ENCODE measurements at places on chromosomes 7 and 10.

DNA sequence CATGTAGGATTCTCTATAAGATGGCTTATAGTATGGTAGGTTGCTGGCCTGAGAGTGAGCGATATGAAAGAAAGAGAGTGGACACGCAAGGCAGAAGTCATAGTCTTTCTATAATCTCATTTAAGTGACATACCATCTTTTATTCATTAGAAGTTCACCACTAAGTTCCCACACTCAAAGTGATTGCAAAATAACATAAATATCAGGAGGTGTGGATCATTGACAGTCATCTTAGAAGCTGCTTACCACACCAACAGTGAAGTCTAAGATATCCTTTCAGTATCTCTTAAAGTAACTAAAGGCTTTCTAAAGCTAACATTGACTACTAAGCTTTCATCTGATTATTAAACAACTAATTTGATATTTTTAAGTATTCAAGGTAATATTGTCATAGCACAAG is 36.9 kb upstream of the GNAI1 start:
- no peak for DNase-seq

DNA sequence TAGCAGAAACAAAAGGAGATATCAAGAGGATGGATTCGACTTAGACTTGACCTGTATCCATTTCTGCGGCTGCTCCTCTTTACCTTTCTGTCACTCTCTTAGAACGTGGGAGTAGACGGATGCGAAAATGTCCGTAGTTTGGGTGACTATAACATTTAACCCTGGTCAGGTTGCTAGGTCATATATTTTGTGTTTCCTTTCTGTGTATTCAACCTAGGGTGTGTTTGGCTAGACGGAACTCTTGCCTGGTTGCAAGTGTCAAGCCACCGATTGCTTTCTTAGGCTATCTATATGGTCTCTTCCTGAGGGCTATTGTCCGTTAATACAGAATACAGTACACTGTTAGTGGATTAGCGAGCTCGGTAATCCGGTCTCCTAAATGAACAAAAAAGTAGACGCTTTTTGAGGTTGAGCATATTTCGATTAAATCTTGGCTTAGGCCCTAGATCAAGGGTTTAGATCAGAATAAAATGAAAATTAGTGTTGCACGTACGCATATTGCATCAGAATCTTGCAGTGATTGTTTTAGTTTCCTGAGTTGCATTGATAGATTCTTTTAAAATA is 1.2 kb downstream of the PTEN start:
- peak; percentile 63 for DNase-seq

- DNase-seq, result no peak
These were observed 61.4 kb upstream of the NAMPT start for GRCh38 chr7:106346167-106346677.

- no peak for DNase-seq
These were observed 30.3 kb downstream of the PITRM1 start for GRCh38 chr10:3142146-3142875.

DNA sequence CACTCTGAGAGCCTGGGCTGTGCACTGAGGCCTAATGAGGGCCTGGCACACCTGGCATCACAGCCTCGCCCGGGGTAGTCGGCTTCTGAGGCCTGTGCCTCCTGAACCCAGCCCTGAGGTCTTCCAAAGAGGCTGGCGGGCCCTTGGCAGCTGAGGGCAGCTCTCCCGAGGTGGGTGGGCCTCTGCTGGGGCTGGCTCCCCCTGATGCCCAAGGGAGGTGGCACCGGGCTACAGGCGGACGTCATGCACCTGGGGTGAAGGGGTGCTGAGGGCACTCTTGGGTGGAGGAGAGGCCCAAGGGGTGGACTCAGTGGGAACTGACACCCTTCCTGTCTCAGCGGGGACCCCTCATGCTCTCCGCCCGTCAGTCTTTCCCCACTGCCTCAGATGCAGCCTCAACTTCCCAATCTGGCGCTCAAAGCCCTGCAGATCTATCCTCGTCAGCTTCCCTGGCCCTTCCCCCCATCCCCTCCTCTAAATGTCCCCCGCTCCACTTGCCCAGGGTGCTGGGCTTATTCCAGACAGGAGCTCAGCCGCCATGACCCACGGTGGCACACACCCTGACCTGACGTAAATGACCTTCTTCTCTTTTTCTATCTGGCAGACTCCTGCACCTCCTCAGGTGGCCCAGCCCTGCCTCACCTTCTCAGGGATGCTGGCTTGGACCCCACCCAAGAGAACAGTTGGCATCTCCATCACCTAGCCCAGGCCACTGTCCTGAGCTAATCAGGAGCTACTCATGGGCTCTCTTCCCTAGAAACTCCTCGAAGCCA is 38.2 kb downstream of the MYL10 start:
- no peak for DNase-seq

- DNase-seq, result no peak
These were observed 31.3 kb downstream of the KIAA1217 start for GRCh38 chr10:24240041-24240751.

DNA sequence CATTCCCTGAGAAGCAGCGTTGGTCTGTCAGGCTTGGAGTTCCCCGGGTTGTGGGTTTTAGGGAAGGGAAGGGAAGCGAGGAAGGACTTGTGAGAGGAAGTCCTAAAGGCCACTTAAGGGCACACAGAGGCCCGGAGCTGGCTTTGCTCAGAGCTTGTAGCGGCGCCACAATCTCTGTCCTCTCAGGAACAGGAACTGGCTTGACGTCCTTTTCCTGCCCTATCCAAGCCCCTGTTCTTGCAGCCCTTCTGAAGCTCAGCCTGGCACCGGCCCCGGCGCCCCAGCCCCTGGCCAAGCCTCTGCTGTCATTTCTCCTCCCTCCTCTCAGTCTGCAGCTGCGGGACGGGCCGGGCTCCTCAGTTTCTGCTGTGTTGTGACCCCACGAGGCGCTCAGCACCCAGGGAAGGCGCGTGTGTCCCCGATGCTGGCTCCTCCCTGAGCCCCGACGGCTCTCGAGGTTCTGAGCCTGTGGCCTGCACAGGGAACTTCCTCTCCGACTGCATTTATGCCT is at the start of gene GIMAP8:
Gene GIMAP8, plus strand, starts transcription at position 140 of the 511 bp plus-strand sequence. CDS start 16,069 bp downstream, outside the sequence.
- no peak for DNase-seq

GRCh38 chr10:13184730-13185514 is 23.6 kb downstream of the MCM10 start:
- no peak for DNase-seq

DNA sequence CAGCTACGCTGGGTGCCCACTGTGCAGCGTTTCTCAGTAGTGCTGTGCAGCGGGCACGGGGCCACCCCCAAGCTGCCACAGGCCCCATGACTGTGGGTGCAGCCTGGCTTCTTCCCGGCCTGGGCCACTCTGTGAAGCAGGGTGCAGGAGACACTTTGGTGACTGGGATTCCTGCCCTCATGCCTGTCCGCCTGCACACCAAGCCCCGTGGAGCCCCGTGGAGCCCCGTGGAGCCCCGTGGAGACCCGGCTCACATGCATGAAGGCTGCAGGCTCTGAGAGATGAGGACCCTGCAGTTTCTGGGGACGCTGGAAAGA is 3.9 kb upstream of the SHH start:
- no peak for DNase-seq

- DNase-seq, result no peak
These were observed 1116.9 kb upstream of the CELF2 start for GRCh38 chr10:9900751-9901150.

DNA sequence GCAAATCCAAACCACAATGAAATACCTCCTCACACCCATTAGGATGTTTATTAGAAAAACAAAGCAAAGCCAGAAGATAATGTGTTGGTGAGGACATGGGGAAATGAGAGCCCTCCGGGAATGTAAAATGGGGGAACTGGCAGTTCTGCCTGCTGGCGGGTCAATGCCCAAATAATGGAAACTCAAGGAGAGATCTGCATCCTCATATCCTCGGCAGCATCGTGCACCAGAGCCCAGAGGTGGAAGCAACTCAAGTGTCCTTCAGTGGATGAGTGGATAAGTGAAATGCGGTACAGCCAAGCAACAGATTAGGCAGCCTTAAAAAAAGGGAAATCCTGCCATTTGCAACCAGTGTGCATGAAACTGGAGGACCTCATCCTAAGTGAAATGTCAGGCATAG is 325.2 kb downstream of the WDR37 start:
- DNase-seq, result no peak

DNA sequence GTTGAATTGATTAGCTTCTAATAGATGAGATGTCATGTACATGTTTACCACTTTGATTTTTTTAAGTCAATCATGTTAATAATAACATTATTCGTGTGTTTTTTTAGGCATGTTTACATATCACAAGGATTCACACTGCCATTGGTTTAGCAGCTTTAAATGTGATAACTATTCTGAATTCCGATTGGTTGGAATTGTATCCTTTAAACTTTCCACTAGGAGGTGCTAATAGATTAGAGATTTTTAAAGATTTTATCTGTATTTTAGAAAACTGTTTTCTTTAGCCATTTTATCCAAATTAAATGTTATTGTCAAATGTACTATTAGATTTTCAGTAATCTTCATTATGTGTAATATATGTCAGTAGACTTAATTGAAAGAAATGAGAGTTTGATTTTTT is 83.2 kb downstream of the HECTD2 start:
- DNase-seq, result peak; percentile 41
